Stimulated activated CD4-positive, alpha-beta T cell treated with anti-CD3 and anti-CD28 coated beads, Interleukin-2, amount 100 ng/mL, for 4 hours (primary cell): ENCODE measurements at places on chromosomes 2 and 18.

- DNase-seq = no peak
Measured at GRCh38 chr2:219243291-219243761, 1.9 kb downstream of the GLB1L start.

- no peak for DNase-seq
Measured at GRCh38 chr2:27815860-27816438, 44.4 kb downstream of the MRPL33 start.

- no peak for DNase-seq
Measured at GRCh38 chr18:46468426-46469180, 188.4 kb downstream of the LOXHD1 start.

- DNase-seq = no peak
Measured at GRCh38 chr2:226796840-226797288, 2.8 kb downstream of the IRS1 start.

DNA sequence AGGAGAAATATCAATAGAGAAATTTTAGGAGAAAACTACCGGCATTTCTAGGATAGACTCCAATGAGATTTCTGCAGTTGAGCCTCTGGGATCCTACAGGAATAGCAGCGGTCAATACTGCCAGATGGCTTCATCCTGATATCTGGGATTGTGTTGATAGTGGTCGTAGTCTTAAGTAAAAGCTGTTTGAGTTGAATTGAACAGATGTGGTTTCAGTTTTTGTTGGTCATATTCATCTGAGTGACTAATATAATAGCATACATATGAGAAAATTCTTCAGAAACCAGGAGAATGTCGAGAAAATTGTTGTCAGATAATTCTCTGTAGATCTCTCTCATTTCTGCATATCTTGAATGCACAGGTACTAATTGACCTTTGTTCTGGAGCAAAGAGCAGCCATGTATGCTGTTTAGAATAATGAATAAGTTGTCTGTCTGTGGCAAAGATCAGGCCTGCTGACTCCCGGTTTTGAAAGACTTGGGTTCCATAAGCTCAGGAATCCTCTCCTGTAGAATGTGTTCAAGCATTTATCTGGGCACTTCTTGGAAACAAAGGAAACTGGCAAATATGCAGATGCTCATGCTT lies 288.1 kb downstream of the TMX3 start:
- no peak for DNase-seq
